ENCODE measurements at places on chromosomes 2 and 18. TPM values are rescaled to one million over a fixed set of nuclear protein-coding genes. Genes with fewer than 3 reads are reported as not detected.

Gene FBLN7
- polyA plus RNA-seq, result 0.18 TPM

Gene ANKRD36
- polyA plus RNA-seq, result 0.24 TPM

Gene GNAL
- polyA plus RNA-seq, result 2.5 TPM

Gene MBOAT2
- polyA plus RNA-seq, result 0.31 TPM

Gene CDK15
- polyA plus RNA-seq, result 0.29 TPM

Gene ANKAR
- polyA plus RNA-seq, result 0.98 TPM

Gene NEU2
- not detected for polyA plus RNA-seq
